BE2C (cell line): ENCODE measurements at places on chromosomes 13 and 19.

- no peak for DNase-seq
Measured at GRCh38 chr13:37216331-37216730, 110.9 kb upstream of the CSNK1A1L start.

GRCh38 chr13:22200440-22200839 lies 529.6 kb downstream of the FGF9 start:
- DNase-seq: no peak

DNA sequence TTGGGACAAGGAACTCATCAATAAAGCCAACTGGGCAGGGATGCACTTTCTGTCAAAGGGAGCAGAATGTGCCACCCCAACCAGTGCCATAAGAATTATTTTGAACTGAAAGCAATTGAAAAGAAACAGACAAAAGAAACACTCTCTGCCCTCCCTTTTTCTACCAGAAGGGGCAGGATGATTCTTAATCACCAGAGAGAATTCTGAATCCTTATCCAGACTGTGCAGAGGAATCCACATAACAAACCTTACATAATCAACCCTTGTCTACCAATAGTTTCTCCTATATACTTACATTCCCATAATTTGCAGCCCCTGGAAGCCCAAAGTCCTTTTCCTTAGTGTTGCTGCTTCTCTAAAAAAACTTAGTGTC lies 520.7 kb upstream of the NBEA start:
- no peak for DNase-seq

- DNase-seq: peak; percentile 85
Measured at GRCh38 chr19:30423481-30423880, 51.3 kb downstream of the ZNF536 start.

- DNase-seq: peak; percentile 16
Measured at GRCh38 chr19:5141129-5141849, 172.4 kb downstream of the KDM4B start.
